CD4-positive, alpha-beta T cell treated with Interleukin-17A for 4 hours (primary cell): ENCODE measurements at places on chromosomes 2 and 18.

GRCh38 chr2:50691513-50691912 lies 340.4 kb downstream of the NRXN1 start:
- no peak for DNase-seq

- no peak for DNase-seq
Observed at GRCh38 chr2:228681426-228681825, 499.9 kb upstream of the SPHKAP start.

- DNase-seq, result no peak
Observed at GRCh38 chr2:224429441-224429810, 27.5 kb upstream of the FAM124B start.

GRCh38 chr18:73381699-73382036 lies 513.9 kb upstream of the NETO1 start:
- no peak for DNase-seq

GRCh38 chr18:2531751-2532150 lies 39.6 kb downstream of the METTL4 start:
- DNase-seq, result no peak

DNA sequence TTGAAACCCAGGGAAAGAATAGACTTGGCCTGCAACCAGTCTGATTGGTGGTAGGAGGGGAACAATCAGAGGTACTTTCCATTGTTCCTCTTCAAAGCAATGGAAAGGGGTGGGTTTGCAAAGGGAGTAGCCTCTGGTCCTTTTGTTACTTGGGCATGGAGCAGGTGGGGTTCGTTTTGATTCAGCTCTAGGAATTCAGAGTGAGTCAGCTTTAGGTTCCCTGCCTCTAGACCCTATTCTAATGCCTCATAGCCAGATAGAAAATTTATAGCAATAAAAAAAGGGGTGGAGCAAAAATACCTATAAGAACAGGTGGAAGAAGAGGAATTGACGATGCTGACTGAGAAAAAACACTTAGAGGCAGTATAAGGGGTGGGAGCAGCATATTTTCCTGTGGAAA lies 636.4 kb downstream of the PLCL1 start:
- DNase-seq, result no peak

- no peak for DNase-seq
Observed at GRCh38 chr2:172089005-172089504, 3.7 kb downstream of the DLX1 start.

GRCh38 chr2:224948859-224949258 lies 93.4 kb downstream of the DOCK10 start:
- no peak for DNase-seq

DNA sequence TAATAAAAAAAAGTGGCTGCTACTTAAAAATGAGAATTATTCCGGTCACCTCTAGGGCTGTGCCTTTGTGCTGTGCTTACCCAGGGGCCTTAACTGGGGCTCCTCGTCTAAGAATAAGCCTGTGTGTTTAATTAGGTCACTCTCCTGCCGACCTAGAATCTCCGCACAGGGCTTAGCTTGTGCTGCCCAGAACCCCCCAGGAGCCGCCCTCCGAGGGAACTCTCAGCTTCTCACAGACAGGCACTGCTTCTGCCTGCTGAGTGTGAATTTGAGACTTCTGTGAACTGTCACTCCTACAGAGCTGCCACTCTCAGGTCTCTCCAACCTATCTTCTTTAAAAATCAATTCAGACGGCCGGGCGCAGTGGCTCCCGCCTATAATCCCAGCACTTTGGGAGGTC lies 11.9 kb upstream of the NT5DC4 start:
- DNase-seq, result no peak

DNA sequence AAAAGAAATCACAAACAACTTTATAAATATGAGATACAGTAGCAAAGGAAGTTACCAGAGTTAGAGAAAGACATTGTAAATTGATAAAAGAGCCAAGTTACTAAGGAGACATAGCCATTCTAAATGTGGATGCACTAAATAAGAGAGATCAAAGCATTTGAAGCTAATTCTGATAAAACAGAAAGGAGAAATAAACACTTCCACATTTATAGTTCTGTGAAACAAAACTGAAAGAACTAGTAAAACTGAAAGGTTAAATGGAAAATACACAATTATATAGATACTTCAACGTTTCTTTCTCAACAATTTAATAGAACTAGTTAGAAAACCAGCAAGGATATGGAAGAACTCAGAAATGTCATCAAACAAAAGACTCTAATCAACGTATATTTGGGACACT lies 309.0 kb upstream of the CDH2 start:
- DNase-seq, result no peak

DNA sequence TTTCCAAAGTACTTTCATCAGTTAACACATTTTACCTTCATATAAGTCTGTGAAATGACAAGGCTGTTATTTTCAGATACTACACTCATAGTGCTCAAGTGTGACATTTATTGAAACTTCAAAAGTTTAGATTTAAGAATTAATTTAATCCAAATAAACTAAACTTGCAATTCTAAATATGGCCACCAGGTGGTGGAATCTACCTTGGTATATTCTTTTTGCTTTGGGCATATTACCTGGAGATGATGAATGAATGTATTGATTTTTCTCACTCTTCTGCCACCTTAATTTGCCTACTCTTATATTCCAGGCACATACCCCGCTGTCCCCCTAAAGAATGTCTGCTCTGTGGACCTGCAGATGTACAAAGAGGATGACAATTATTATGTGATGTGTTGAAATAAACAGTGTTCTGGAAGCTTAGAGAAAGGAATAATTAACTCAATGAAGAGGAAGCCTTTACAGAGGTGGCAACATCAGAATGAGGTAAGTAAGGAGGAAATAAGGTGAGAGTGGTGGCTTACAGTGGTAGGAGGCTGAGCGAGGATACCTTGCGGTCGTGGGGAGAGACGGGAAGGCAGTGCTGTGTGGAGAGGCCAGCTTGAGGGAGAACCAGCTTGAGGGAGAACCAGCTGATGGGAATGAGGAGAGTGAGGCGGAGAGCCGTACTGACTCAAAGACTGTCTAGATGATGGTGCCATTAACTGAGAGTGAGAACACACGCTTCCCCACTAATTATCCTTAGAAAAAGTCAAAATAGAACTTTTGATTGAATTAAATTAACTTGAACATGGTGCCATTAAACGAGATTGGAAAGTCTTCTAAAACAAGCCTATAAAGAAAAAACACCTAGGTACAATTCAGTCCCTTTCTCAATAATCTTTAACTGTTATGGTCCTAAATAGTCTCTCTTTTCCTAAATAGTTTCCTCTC lies 179.5 kb downstream of the CELF4 start:
- DNase-seq, result no peak

DNA sequence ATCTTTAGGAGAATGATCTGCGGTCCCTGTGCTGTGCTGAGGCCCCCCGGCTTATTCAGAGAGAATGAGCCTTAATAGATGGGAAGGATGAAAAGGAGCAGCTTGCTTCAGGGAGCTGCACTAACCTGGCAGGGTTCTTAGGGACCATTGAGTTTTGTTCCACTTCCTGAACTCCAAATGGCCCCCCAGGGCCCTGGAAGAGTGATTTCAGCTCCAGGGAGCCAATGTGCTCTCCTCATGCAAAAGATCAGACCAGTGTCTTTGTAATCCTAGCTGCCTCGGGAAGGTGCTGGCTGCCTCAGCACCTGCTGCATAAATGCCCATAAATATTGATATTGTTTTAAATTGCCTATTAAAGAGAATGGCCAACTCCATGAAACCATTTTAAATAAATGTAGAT lies 210.2 kb downstream of the NCK2 start:
- no peak for DNase-seq

DNA sequence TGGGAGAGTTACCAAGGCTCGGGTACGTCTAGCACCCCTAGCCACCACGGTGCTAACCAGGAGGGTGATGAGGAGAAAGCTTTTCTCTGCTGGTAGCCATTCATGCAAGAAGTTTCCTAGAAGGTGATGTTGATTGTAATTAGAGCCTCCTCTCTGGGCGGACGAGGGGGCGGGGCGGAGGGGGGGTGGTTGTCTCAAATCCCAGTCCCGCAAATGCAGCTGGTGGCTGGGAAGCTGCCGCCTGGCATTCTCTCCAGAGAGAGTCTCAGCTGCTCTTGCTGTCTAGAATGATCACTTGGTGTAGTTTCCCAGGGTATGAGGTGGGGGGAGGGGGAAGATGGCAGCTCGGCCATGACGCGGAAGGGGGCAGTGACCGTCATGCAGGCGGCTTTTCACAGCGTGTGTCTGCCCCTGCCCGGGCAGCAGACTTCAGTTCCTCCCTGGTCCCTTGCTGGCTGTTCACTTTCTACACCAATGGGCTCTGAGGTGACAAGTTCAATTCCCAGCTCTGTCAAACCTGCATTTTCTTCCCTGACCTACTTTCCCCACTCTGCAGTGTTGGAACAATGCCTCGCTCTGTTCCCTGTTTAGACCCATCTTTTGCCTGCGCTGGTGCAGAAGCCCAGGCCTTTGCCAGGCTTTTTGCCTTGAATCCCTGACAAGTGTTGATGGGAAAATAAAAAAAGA lies 61.5 kb upstream of the KLF7 start:
- DNase-seq, result no peak

- DNase-seq, result no peak
Observed at GRCh38 chr2:206968134-206969086, 29.1 kb downstream of the CPO start.

GRCh38 chr18:8960740-8961657 lies 141.5 kb upstream of the NDUFV2 start:
- no peak for DNase-seq

DNA sequence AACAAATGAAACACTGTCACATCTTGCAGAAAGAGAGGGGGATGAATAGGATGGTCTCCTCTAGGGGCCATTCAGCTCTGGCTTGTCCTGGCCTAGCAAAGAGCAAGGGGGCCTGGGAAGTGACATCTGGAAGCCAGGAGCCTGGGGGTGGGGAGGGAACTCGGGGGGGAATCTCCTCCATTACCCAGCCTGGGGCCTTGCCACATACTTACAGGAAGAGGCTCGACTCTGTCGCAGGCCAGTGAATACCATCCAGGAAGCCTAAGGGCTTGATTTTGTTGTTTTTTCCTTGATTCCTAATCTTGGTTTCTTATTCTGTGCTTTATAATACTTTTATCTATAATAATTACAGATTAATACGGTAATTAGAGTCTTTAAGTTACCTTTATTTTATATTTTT lies 797.5 kb upstream of the ID2 start:
- DNase-seq, result no peak

GRCh38 chr18:45657357-45658335 lies 42.4 kb downstream of the SLC14A2 start:
- peak; percentile 45 for DNase-seq

- no peak for DNase-seq
Observed at GRCh38 chr2:19810148-19810547, 91.6 kb downstream of the TTC32 start.

- no peak for DNase-seq
Observed at GRCh38 chr2:128644156-128644555, 325.5 kb upstream of the HS6ST1 start.

DNA sequence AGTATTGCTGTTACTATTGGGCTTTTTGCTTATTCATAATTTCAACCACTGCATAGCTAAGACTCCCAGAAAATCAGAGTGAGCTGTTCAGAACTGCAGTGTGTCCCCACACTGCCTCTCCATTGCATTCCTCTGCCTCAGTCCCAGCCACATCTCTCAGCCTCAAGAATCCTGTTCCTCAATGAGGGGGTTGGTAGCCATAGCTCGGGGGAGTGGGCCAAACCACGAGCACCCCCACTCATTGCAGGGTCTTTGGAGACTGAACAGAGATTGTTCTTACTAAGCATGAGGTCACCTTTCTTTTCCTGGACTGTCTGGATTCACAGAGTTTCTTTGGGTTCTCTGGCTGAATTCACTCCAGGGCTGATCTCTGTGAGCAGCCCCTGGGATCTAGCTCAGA lies 161.1 kb downstream of the GFPT1 start:
- no peak for DNase-seq

GRCh38 chr2:128279009-128279408 lies 39.7 kb downstream of the HS6ST1 start:
- DNase-seq, result no peak

- DNase-seq, result no peak
Observed at GRCh38 chr2:25473758-25474340, 132.1 kb upstream of the DNMT3A start.

- peak; percentile 27 for DNase-seq
Observed at GRCh38 chr18:76212960-76213359, 282.1 kb downstream of the ZNF516 start.

GRCh38 chr2:28296243-28296642 lies 96.4 kb upstream of the FOSL2 start:
- no peak for DNase-seq

DNA sequence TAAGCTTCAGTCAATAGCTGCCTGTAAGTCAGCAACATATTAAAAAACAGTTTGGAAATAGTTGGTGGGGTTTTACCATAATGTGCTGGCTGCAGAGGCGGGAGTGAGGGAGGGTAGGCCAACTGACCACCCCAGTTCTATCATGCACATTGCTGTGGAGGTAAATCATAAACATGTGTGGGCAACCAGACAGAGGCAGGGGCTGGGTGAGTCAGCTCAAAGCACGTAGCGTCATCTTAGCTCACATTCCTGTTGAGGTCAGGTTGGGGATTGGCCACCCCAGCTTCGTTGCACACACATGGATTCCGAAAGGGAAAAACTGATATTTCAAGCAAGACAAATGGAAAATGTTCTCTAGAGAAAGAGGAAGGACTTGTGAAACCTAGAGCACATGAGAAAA lies 19.5 kb downstream of the GPR45 start:
- no peak for DNase-seq
